ENCODE measurements at places on chromosomes 12 and 14.

DNA sequence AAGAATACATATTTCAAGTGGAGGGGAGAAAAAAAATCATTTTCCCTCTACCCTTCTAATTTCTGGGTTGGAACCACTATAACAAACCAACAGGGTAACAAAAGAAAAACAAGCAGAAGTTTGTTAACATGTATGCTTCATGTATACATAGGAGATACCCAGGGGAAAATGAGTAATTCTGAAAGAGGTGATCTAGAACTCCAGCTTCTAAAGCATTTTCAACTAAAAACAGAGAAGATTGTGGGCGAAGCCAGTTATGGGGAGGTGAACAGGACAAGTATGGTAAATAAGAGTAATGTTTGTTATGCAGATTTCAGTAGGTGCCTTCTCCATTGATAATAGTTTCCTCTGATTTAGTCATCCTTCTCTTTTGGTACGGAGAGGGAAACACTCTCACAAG lies 16.7 kb downstream of the FNTB start:
- no peaks in the 10 kb centered on the region for H3K36me3 ChIP-seq
- H3K27me3 ChIP-seq, result no peaks in the 10 kb centered on the region
- no peak for DNase-seq

DNA sequence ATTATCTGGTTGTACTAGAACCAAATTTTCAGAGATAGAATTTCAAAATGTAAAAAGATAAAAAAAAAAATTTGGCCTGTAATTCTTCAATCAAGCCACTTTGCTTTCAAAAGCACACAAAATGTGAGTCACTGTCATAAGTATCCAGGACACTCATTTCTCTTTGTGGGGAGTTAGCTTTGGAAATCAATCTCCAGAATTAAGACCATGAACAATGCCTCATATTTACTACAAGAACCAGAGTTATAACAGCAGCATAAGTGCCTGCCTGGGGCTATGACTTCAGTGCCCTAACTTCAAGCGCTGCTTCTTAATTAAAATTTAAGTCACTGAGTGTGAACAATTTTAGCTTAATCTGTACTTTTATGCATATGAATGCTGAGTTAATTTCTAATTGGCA lies 162.1 kb downstream of the C12orf42 start:
- H3K27me3 ChIP-seq, result no peaks in the 10 kb centered on the region
- H3K27ac ChIP-seq, result no peak overlapping the region
- DNase-seq, result no peak
- no peak overlapping the region for H3K4me3 ChIP-seq
- no peaks in the 10 kb centered on the region for H3K36me3 ChIP-seq

GRCh38 chr14:21093018-21093417 lies 5.4 kb downstream of the ZNF219 start:
- no peak overlapping the region for H3K27ac ChIP-seq
- DNase-seq, result no peak
- H3K27me3 ChIP-seq, result no peaks in the 10 kb centered on the region

DNA sequence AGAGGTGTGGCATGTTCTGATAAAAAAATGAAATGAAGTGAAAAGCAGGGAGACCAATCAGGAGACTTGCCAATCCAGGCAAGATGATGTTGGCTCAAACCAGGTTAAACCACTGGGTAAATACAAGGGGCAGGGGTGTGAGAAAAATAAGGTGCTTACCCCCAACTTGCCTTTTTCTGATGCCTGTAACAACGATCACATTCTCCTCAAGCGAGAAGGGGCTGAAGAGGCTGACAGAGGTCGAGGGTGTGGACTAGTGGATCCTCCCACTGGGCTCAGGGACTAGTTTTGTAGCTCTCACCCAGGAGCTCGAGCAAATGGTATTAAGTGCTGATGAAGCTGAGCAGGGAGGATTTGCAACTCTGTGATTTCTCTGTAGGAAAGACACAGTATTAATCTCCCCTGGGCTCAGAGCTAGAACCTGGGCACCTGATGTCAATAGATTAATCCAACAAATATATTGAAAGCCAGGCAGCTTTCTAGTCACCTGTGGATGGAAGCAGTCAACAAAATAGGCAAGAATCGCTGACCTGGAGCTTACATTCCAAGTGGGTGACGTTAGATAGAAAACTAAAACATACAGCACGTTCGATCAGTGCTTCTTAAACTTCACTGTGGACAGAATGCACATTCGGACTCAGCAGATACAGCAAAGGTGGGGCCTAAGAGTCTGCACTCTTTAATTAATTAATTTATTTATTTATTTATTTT lies 15.2 kb upstream of the EAPP start:
- peaks cover 10% of the 10 kb centered on the region for H3K4me1 ChIP-seq
- H3K36me3 ChIP-seq, result no peaks in the 10 kb centered on the region
- H3K4me3 ChIP-seq, result peak overlapping the region; percentile 62

- H3K4me3 ChIP-seq, result no peak overlapping the region
- no peaks in the 10 kb centered on the region for H3K27me3 ChIP-seq
- H3K36me3 ChIP-seq, result no peaks in the 10 kb centered on the region
- H3K27ac ChIP-seq, result no peak overlapping the region
- DNase-seq, result no peak
Observed at GRCh38 chr12:66072566-66072965, 58.0 kb downstream of the LLPH start.

GRCh38 chr14:96249029-96249428 lies 7.0 kb upstream of the BDKRB1 start:
- peak; percentile 95 for DNase-seq
- H3K27ac ChIP-seq, result no peak overlapping the region
- peak overlapping the region; percentile 21 for H3K4me3 ChIP-seq
- H3K4me1 ChIP-seq, result peaks cover 48% of the 10 kb centered on the region
- H3K36me3 ChIP-seq, result no peaks in the 10 kb centered on the region

Measured in MCF 10A (cell line).